GM13976 (cell line): ENCODE measurements at places on chromosomes 2 and 18.

- DNase-seq, result no peak
These were observed 6.5 kb downstream of the RNF103 start for GRCh38 chr2:86617153-86617552.

DNA sequence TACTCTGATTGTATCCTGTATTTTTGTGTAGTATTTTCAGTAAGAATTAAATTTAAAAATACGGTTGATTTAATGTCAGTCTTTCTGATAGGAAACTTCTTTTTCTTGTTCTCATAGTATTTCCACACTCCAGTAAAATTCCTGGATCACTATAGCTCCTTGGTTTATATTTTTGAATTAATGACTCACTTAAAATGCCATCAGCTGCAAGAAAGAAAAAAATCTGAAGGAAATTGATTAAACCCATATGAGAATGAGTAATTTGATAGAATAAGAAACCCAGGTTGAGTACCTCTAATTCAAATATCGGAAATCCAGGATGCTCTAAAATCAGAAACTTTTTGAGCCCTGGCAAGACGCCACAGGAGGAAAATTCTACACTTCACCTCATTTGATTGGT lies 186.8 kb upstream of the RND3 start:
- DNase-seq, result no peak

GRCh38 chr2:6648596-6649247 lies 217.0 kb downstream of the CMPK2 start:
- DNase-seq, result no peak

DNA sequence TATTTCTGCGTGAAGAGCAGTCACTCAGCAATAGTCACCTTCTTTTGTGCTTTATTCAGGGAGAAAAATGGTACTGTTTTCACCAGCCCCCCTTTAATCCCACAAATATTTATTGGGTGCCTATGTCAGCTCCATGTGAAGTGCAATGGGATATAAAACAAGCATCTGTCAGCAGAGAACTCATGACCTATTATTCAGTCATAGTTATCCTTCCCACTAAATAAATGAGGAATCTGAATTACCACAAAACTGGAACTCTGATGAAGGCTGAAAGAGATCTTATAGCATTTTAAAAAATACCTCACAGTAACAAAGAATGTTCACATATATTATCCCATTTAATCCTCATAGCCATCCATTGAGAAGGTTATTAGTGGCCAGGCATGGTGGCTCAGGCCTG lies 45.8 kb downstream of the DHX57 start:
- DNase-seq, result no peak

GRCh38 chr18:42069036-42069435 lies 114.0 kb downstream of the PIK3C3 start:
- no peak for DNase-seq
